ENCODE measurements at places on chromosomes 6 and 20.

- no peak for DNase-seq
These were observed 22.2 kb upstream of the POU3F2 start for GRCh38 chr6:98812220-98812619.

DNA sequence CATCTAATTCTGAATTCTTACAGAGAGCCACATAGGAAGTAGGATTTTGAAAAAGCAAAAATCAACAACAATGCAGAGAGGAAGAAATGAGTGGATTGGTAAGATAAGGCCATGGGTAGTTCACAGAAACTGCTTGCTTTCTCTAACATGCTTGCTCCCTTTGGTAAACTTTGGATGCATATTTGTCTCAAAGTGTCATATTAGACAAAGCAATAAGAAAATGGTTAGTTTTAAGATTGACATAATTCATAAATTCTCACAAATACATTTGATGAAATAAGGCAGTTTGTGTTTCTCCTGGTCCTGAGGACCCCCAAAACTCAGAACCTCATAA lies 31.7 kb downstream of the UTRN start:
- DNase-seq = no peak

GRCh38 chr6:15526212-15526701 lies 136.6 kb downstream of the DTNBP1 start:
- peak; percentile 24 for DNase-seq

- no peak for DNase-seq
These were observed 159.8 kb downstream of the PREX1 start for GRCh38 chr20:48667889-48668413.

DNA sequence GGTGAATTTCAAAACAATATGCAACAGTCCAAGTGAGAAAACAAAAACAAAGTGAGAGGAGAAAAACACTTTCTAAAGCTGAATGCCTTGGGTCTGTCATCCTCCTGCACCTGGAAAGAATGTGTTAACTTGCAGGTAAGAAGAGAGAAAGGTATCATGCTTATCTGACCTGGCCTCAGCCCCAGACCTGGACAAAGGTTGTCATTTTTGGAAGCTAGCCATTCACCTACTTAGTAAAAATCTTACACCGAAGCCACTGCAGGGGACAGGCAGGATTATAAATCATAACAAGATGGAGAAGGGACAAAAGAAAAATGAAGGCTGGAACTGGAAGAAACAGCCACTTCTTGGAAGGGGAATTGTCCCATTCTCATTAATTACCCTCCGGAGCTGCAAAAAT lies 69.4 kb downstream of the GFOD1 start:
- no peak for DNase-seq

- DNase-seq = no peak
These were observed 69.7 kb upstream of the LY86 start for GRCh38 chr6:6518631-6519427.

- peak; percentile 50 for DNase-seq
These were observed 103.3 kb downstream of the TNFAIP3 start for GRCh38 chr6:137970368-137970767.

GRCh38 chr6:140020207-140020791 lies 645.9 kb upstream of the CITED2 start:
- DNase-seq = no peak

GRCh38 chr20:37669062-37669772 lies 24.6 kb upstream of the CTNNBL1 start:
- DNase-seq = no peak

DNA sequence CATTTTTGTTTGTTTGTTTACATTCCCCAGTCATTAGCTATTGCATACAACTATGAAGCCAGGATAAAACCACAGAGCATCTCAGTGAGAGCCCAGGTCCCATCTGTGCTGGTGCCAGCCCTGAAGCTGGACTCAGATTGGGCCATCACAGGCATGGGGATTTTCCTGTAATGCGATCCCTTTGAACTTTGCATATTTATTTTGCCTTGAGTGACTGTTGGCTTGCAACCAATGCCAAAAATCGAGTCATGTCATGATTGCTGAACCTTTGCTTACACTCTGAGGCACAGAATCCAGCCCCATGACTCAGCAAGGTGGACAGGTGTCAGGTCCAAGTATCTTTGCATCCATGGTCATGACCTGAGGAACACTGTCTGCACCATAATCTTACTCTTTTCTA lies 46.2 kb upstream of the GGTLC1 start:
- no peak for DNase-seq
